Inflammatory macrophage treated with lipopolysaccharide for 1 hour (primary cell): ENCODE measurements at places on chromosomes 4 and X.

- no peak for DNase-seq
Observed at GRCh38 chr4:73189274-73189810, 69.3 kb downstream of the ANKRD17 start.

- DNase-seq: no peak
Observed at GRCh38 chrX:8364369-8365141, 100.1 kb upstream of the VCX3B start.

GRCh38 chrX:122363112-122363795 is 820.8 kb upstream of the GRIA3 start:
- DNase-seq: no peak

GRCh38 chr4:17512973-17513665 is 1.2 kb upstream of the QDPR start:
- DNase-seq: no peak

GRCh38 chr4:142316025-142316424 is 530.1 kb downstream of the INPP4B start:
- DNase-seq: no peak

DNA sequence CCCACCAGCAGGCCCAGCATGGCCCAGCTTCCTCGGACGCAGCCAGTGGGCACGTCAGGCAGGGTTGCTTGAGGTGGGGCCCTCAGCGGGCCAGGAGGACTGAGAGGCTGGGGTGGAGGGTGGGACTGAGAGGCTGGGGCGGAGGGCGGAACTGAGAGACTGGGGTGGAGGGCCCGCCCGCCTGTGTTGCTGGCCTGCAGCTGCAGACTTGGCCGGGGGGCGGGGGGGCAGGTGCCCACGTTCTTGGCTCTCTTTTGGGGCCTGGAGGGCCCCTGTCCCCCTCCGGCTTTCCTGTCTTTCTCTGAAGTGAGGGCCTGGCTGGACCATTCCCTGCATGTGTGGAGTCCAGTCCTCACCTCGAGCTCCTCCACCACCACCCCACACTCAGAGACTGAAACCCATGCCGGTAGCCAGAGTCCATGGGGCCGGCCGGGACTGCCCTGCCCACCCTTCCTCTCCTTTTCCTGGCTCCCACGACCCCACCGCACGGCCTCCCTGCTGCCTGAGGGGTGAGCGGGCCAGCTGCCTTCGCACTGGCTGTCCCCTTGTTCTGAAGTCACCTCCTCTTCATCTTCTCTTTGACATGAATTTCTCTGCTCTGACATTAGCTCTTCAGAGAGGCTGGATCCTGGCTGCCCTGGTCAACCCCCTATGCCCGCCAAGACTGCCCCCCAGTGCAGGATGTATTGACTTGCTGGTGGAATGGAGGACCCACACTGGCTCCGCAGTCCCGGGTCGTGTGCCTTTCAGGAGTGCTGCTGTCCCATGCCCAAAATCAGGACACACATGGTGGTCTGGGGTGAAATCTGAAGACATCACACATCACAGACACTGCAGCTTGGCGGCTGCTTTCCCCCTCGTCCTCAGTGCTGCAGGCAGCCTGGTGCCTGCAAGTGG is 10.1 kb upstream of the NKX1-1 start:
- no peak for DNase-seq

- DNase-seq: no peak
Observed at GRCh38 chr4:25949173-25949748, 35.2 kb downstream of the SMIM20 start.

DNA sequence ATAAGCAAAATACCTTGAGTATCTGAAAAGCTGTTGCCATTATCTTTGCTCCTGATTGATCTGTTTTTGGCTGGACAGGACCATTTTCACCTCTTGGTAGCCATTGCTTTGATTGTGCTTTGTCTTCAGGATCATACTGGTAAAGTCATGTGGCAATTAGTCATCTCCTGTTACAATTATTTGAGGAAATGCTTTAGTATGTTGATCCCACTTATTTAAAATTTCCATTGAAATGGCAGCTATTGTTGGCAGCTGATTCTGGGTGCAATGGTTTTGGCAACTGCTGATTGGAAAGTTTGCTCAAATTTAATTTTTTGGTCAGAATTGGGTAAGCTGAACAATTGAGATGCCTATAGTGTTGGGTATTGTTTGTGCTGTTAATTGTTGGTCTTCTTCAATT is 238.3 kb upstream of the TLL1 start:
- DNase-seq: no peak
